NCI-H69 (cell line): ENCODE measurements at places on chromosomes 2 and 18.
A peak's percentile ranks its signal among the peaks of the same experiment; 100 is the strongest.

DNA sequence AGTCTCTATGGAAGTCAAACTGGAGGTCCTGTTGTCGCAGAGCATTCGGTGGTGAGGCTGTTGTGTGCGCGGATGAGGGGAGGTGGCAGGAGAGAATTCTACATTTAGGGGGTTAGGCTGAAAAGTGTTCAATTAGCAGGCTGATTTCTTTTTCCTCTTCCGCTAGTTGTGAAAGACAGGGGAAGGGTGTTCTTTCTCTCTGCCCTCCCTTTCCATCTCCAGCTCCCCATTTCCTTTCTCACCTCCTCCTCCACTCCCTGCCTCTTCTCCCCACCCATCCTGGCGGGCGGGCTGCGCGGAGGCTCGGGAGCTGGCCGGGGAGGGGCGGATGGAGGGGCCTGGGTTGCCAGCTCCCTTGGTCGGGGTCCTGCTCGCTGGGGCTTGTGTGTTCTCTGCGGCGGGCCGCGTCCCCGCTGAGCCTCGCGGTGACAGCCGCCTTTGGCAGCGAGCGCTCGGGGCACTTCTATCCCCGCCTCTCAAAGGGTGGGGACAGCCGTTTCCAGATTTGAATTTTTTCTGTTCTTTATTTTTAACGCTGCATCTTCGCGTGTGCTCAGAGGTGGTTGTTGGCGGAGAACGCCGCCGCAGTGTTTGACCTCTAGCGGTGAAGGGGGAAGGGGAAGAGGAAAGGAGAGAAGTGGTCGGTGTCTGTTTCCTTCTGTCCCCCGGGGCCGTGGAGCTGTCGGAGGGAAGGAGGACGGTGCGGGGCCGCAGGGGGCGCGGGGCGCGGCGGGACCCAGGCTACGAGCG is 3.6 kb downstream of the SOX11 start:
- peak; percentile 49 for DNase-seq

- no peak for DNase-seq
Measured at GRCh38 chr2:219772697-219773096, 145.3 kb downstream of the SLC4A3 start.

GRCh38 chr2:129253461-129253812 is 726.0 kb upstream of the RAB6C start:
- DNase-seq: peak; percentile 13

- no peak for DNase-seq
Measured at GRCh38 chr18:9113468-9114149, 11.1 kb downstream of the NDUFV2 start.

GRCh38 chr2:26457251-26457666 is 20.7 kb downstream of the OTOF start:
- DNase-seq: no peak

DNA sequence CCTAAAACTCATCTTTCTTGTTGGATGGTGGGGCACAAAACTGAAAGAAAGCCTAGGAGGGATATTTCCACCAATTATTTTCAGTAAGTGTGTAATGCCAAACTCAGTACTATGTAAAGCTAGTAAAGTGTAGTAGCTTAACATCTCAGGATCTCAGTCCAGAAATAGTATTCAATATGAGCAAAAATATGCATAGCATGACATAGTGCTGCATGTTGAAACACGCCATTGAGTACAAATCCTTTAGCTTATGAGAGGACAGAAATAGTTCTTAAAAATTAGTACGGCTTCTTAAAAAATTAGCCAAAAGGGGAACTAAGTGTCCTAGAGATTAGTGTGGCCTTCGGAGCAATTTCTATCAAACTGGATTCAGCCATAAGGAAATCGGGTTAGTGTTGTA is 21.7 kb upstream of the ATL2 start:
- DNase-seq: no peak

- DNase-seq: no peak
Measured at GRCh38 chr2:54629914-54630857, 93.3 kb upstream of the EML6 start.

DNA sequence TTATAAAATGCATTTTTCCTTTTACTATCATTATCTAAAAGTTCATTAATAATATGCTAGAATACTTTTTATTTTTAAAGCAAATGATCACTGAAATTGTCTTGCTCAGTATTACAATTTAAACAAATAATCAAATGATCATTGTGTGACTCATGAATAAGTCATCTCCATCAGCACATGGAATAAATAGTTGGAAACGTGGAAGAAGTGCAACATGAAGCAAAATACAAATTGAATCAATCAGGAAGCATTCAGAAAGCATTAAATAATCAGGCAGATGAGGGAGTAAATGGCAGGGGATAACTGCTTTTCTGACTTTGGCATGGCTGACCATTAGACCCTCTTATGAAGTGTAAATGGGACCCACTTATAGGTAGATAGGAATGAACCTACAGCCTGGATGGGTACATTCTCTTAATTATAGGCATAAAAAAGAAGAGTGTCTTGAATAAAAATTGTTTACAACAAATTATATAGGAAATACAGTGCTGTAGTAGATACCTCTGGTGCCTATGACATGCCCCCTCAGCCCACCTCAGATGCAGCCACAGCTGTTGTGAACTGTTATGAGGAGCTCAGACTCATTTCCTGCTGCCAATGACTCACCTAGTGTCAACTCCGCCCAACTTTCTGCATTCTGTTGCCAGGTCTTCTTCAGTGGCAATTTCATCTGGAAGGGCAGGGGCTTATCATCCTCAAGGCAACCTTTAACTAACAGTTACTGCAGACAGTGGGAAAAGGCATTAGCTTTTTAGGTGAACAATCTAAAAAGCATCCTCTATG is 936.0 kb downstream of the TRIB2 start:
- peak; percentile 31 for DNase-seq

GRCh38 chr18:48905513-48905912 is 45.3 kb downstream of the SMAD7 start:
- DNase-seq: no peak

GRCh38 chr2:100264121-100264520 is 58.2 kb downstream of the LONRF2 start:
- no peak for DNase-seq

- peak; percentile 88 for DNase-seq
Measured at GRCh38 chr2:75500633-75501032, 60.1 kb downstream of the EVA1A start.

- no peak for DNase-seq
Measured at GRCh38 chr2:34747643-34748042, 1148.5 kb upstream of the FAM98A start.

- DNase-seq: no peak
Measured at GRCh38 chr2:160652236-160652635, 158.6 kb upstream of the RBMS1 start.

DNA sequence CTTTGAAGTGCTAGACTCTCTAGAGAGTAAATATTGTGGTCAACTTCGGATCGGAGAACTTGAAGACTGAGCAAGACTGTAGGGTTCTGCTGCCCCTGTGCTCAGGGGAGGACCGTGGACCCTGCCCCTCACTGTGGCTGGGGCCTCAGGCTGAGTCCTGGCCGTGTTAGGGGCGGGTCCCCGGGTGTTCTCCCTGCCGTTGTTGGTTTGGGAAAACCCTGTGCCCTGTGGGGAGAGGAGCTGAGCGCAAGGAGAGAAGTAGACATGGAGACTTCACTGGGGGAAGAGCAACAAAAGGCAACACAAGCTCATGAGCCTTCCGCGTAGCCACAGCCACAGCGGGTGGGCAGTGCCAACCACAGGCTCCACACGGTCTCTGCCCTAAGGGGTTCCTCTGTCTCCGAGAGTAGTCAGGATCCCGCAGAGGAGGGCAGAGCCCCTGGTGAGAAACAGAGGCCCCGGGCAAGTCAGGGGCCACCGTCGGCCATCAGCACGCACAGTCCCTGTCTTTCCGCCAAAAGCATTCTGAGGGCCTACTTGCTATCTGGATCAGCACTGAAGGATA is 53.1 kb downstream of the NTSR2 start:
- DNase-seq: no peak

GRCh38 chr18:9285604-9286003 is 49.0 kb upstream of the TWSG1 start:
- no peak for DNase-seq

GRCh38 chr2:241887806-241888522 is 18.4 kb downstream of the RTP5 start:
- DNase-seq: no peak
